ENCODE measurements at places on chromosomes 7 and 10.

DNA sequence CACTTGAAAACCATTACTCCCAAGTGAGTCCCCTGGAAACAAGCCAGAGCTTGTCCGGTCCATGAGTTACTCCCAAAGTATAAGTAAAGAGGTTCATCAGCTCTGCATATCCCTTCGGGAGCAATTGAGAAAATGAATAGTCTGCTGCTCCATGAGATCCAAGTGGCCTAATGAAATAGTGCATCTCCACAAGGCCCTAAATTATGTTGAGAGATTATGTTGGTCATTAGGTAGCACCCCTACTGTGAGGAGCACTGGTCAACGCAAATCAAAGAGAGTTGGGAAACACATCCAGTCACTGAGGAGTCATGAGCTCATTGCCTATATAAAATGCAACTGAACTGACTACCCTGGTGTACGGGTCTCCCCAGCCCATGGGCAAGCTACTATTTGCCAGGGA is 205.5 kb upstream of the AOAH start:
- no peak for DNase-seq

- DNase-seq = no peak
These were observed 142.2 kb upstream of the VWC2 start for GRCh38 chr7:49631071-49631815.

DNA sequence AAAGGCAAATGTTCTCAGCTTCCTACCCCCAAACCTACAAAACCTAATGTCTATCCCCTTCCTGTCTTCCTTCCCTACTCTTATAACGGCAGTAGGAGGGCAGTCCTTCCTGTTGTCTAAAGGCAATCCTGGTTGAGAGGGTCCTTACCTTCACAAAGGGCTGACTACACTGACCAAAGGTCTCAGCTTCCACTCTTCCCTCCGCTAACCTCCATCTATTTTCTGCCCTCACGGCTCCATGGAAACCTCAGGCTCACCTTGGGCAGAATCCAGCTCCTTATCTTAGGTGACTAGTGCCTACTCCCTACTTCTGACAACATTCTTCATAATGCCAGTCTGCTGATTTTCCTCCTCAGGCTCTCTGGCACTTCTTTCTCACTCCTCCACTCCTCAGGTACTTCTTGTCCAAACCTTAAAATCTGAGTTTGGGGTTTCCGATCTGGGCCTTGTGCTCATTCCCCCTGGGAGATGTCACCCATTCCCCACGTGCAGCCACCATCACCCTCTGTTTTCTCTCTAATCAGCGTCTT is 542 bp downstream of the FBXL13 start:
- no peak for DNase-seq

DNA sequence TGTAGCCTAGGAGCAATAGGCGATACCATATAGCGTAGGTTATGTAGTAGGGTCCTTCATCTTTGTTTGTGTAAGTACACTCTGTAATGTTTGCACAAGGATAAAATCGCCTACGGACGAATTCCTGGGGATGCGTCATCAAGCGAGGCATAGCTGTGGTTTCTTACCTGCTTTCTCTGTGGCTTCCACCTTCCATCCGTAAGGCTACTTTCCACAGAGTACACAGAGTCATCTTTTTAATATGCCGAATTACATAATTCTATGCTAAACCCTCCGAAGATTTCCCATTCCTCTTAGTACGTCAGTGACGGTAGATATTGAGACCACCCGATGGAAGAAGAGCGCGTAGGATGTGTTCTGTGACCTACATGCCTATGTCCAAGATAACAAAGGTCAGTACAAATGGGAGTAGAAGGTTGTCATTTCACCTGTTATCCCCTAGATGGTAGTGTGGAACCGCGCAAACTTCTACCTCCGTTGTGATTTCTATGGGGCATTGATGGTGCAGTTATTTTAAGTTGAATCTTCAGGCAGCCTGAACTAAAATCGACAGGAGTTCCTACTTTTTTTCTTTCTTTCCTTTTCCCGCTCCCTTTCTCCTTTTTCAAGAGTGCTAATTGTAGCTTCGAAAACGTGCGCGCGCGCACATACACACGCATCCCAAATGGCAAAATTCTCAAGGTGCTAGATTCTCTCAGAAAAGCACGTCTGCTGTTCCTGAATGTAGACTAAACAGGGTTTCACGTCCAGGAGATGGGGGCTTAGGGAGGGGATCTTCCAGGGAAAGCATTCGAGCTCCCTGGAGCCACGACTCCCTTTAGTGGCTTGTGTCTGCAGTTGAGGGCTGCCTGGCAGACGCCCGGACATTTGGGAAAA is 111.7 kb upstream of the MBL2 start:
- DNase-seq = no peak

- no peak for DNase-seq
These were observed 166.2 kb downstream of the FAM107B start for GRCh38 chr10:14608381-14609001.

DNA sequence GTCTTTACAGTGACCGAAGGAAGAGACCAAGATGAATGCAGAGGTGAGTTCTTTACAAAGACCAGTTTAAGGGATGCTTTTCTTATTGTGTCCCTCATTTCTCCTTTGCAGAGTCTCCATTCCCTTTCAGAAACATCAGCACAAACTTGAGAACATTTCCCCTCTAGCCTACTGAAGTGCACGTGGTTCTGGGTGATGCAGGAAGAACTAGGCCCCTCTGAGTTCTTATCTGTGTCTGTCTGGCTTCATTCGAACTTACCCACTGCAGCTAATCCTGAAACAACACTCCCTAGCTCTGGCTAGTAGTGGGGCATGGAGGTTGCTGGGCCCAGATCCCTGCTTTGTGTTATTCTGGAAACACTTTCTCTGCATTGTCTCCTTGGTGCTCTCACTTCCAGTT is 12.6 kb downstream of the BLVRA start:
- no peak for DNase-seq

DNA sequence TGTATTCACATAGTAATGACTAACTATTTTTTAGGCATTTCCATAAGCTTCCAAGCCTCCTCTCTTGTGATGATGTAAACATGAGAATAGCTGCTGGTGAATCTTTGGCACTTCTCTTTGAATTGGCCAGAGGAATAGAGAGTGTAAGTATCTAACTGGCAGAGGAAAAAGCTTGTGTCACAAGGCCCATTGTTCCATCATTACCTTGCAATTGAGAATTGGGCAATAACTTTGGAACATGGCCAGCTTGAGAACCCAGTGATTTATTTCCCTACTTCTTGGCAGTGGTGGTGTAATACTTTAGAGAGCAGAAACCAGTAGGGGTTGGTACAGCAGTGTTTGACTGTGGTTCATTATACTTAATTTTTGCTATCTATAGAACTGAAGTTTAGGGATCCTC is 12.0 kb downstream of the IFRD1 start:
- no peak for DNase-seq

DNA sequence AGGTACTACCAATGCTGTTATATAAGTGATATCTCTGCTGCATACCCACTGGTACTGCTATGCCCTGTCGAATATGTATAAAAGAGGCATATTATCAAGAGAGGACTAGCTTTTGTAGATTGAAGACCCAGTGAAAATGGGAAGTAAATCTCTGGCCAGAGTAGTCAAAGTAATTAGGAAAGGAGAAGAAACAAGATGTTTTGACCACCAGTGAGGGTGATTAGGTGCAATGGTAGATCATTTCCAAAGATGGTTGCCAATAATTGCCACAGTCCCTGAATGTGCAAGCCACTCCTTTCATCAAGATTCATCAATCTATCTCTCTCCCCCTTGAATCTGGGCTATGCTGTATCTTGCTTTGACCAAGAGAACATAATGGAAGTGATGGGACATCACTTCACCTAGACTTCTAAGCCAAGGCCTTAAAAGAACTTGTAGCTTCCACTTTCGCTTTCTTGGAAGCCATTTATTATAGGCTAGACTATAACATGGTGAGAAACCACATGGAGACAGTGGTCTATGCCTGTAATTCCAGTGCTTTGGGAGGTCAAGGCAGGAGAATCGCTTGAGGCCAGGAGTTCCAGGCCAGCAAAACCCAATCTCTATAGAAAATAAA is 52.6 kb upstream of the ST8SIA6 start:
- DNase-seq = no peak

- DNase-seq = no peak
These were observed 325.5 kb upstream of the C7orf33 start for GRCh38 chr7:148264933-148265557.
